ENCODE measurements at places on chromosomes 6 and 20.

DNA sequence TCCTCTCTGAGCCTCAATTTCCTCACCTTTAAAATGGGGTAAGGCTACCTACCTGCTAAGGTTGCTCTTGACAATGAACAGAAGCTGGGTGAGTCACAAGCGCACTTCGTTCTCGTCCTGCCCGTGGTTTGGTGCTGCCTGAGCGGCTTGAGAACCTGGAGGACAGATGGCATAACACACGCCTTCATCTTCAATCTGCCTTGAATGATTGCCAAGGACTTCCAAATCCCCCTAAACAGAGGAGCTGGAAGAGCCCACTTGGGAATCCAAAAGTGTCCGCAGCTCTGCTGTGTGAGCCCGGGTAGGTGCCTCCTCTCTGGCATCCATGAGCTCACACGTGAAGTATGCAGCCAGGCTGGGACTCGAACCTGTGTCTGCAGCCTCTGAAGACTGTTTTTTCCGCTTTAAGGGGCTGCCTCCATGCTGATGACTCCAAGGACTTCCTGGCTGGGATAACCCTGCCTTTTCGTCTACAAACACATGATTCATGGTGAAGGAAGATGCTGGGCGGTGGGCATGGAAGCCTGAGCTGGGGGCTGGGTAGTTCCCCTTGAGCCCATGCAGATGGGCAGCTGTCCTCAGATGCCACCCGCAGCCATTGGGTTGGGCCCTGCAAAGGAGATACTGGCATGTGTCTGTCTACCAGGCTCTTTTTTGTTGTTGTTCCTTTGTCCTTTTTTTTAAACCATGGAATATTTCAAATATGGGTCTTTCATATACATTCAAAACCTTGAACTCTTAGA, 25.3 kb upstream of the CSNK2A1 start:
- no peak for DNase-seq

DNA sequence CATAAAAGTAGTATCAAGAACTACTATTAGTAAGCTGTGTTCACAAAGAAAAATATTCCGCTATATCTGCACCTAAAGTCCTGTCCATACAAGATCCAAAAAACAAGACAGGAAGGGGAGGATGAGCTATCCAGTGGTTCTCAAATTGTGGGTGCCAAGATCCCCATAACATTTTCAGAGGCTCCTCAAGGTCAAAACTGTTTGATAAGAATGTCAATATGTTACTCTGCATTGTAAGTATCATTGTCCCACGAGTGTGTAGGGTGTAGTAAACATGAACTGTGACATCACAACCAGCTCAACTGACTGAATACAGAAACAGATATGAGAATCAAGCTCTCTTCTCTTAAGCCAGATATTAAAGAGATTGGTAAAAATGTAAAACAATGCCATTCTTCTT, 81.9 kb upstream of the HIVEP1 start:
- DNase-seq, result no peak

GRCh38 chr20:4555188-4555890, 166.4 kb upstream of the PRND start:
- DNase-seq, result no peak

- DNase-seq, result no peak
These were observed 383.8 kb upstream of the CITED2 start for GRCh38 chr6:139758209-139758611.

- no peak for DNase-seq
These were observed 12.7 kb downstream of the SAYSD1 start for GRCh38 chr6:39102071-39102820.

DNA sequence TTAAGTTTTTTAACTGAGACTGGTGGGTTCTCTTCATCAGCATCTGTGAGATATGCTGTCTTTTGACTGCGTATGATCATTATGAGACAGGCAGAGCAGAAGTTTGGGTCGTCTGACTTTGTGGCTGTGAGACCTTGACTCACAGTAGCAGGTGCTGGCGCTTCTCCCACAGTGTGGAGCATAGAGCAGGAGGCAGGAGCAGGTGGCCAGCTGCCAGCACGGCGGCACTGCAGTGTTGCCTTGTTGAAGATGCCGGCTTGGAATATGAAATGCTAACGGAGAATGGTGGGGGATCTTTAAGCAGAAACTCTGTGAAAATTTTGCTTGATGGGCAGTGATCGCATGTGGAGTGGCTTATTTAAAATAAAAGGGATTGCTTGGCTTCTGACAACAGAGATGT, 105.0 kb downstream of the TIAM2 start:
- no peak for DNase-seq

DNA sequence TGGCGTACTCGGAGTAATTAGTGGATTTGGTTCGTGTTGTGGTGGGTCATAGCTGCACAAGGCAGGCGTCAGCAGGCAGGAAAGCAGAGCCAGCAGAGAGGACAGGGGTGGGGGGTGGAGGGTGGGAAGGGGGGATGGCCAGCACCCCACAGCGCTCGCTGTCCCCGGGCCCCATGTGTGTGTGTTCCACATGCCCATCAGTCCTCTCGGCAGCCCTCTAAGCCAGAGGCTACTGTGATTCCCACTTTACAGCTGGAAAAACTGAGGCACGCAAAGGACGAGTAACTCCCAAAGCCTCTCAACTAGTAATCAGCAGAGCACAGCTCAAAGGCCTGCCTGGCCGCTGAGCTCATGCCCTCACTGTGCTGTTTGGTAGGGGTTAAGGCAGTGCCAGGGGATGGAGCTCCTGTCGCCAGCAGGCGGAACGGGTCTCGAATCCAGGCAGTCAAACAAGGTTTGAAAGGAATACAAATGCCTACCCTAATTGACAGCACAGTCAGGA, 175.2 kb downstream of the ZDHHC14 start:
- DNase-seq, result no peak

DNA sequence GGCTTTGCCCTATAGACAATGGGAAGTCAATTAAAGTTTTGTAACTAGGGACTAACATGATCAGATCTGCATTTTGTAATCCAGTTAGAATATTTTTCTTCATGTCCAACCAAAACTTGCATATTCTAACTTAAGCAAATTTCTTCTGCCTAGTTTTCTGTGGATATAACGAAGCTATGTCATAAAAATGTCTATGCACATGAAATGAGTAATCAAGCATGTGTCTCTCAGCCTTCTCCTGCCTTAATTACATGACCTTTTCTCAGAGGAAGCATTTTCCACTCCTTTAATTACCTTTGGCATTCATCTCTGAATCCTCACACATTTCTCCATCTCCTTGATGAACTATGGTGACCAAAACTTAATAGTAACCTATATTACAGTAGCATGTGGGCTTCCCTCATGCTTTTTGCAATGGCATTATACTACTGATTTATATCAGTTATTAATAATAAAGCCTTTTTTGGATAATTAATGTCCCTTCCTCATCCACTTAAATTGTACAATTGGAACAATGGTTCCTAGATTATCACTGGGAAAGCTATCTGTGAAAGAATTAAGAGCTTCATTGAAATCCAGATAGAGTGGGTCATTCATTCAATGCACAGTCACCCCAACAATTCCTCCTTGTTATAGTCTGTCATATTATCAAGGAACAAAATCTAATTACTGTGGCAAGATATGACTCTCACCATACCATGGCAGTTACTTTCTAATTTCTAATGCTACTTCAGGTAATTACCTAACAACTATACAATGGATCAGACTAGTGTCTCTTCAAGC, 19.1 kb upstream of the FBXO9 start:
- DNase-seq, result no peak

DNA sequence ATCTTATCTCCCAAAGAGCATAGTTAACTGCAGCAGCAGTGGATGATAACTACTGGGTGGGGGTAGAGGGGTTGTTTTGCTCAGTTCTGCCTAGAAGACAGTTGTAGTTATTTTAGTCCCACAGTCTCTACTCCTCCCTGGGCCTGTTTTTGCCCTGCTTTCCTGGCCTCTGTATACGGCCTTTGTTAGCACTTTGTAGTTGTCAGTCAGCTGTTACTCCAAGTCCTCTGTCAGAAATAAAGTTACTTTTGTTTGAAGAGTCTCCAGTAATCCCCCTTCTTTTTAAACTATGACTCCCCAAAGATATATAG, 113.9 kb downstream of the SLC16A10 start:
- no peak for DNase-seq

- no peak for DNase-seq
These were observed 544.9 kb upstream of the CITED2 start for GRCh38 chr6:139919107-139920026.

All from cerebellar nuclear complex (tissue), 1 donor.